ENCODE measurements at places on chromosomes 3 and 15. TPM values are rescaled to one million over a fixed set of nuclear protein-coding genes. Genes with fewer than 3 reads are reported as not detected.

The EPHA6 gene
- total RNA-seq: 5.8 TPM

The DNAJB11 gene
- 86.0 TPM for total RNA-seq

The SEC11A gene
- total RNA-seq: 193 TPM

The EHHADH gene
- total RNA-seq: 23.7 TPM

DNA sequence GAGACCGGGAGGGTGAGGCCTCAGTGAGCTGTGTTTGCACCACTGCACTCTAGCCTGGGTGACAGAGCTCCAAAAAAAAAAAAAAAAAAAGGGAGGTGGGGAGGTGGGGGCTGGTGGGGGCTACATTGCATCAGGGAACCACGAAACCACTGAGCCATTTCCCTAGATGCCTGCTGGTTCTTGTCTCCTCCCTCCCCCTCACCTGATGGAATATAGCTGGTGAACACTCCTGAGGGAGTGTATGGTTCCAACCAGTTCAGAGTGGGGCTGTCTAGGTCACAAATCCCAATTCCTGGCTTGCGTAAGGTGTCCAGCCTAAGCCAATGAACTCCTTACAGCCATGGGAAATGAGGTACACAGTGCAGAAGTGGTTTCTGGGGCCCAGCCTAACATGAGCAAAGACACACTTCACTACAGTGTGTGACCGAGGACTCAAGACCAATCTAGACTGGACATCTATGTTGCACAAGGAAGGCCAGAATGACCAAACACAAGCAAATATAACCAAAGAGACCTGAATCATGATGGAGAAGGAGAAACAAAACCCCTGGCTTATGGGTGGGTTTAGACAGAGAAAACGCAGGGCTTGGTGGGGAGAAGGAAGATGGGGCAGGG, 39.1 kb upstream of the OSBPL11 start:
- H3K36me3 ChIP-seq: no peaks in the 10 kb centered on the region
- no peaks in the 10 kb centered on the region for H3K4me1 ChIP-seq
- H3K4me3 ChIP-seq: no peak overlapping the region

- no peaks in the 10 kb centered on the region for H3K36me3 ChIP-seq
- no peak for DNase-seq
- peaks cover 59% of the 10 kb centered on the region for H3K4me1 ChIP-seq
- no peak overlapping the region for H3K4me3 ChIP-seq
Observed at GRCh38 chr3:131348911-131349310, 32.7 kb upstream of the NUDT16 start.

- no peaks in the 10 kb centered on the region for H3K4me1 ChIP-seq
- no peak overlapping the region for H3K27ac ChIP-seq
- H3K27me3 ChIP-seq: no peaks in the 10 kb centered on the region
- no peaks in the 10 kb centered on the region for H3K36me3 ChIP-seq
- no peak for DNase-seq
Observed at GRCh38 chr3:133413161-133414020, 13.5 kb downstream of the BFSP2 start.

DNA sequence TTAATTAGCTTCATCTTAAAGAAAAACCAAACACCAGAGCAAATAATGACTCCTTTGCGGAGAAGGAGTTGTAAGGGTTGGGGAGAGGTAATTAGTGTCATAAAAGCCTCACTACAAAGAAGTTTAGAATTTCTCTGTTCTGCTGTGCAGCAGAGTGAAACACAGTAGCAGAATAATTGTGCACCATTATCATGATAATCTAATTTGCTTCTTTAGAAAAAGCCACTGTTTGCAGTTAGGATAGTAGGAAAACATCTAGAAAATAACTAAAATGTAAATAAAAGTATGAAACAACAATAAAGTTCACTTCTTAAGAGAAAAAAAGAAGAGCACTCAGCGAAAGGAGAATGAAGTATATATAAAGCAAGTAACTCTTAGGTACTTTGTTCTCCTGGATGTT, 5.5 kb downstream of the SHOX2 start:
- no peak overlapping the region for H3K4me3 ChIP-seq
- no peak for DNase-seq
- H3K36me3 ChIP-seq: no peaks in the 10 kb centered on the region

GRCh38 chr3:51063053-51063452, 322.0 kb upstream of the MANF start:
- no peak overlapping the region for H3K27ac ChIP-seq
- no peak for DNase-seq
- H3K4me3 ChIP-seq: no peak overlapping the region
- H3K36me3 ChIP-seq: no peaks in the 10 kb centered on the region

DNA sequence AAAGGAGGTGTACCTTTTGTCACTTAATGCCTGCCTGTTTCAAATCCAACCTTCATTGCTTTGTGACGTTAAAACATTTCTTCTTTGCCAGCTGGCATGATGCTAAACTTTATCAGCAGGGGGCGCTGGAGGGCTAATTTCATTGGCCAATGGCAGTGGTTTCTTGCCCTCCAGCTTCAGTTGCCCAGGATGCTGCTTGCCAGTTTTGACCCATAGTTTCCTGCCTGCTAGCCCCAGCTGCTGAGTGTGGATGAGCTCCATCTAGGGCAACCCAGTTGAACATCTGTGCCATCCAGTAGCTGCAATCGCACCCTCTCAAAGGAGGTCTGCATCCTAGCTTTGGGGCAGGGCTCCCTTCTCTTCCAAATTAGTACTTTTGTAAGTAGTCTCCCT, 22.1 kb downstream of the ACKR2 start:
- no peak overlapping the region for H3K27ac ChIP-seq
- no peaks in the 10 kb centered on the region for H3K4me1 ChIP-seq
- no peaks in the 10 kb centered on the region for H3K36me3 ChIP-seq
- no peak overlapping the region for H3K4me3 ChIP-seq
- DNase-seq: peak; percentile 55

GRCh38 chr3:177439694-177440269, 242.5 kb upstream of the TBL1XR1 start:
- peaks cover 7% of the 10 kb centered on the region for H3K4me1 ChIP-seq
- H3K4me3 ChIP-seq: no peak overlapping the region
- no peak overlapping the region for H3K27ac ChIP-seq
- no peaks in the 10 kb centered on the region for H3K27me3 ChIP-seq

DNA sequence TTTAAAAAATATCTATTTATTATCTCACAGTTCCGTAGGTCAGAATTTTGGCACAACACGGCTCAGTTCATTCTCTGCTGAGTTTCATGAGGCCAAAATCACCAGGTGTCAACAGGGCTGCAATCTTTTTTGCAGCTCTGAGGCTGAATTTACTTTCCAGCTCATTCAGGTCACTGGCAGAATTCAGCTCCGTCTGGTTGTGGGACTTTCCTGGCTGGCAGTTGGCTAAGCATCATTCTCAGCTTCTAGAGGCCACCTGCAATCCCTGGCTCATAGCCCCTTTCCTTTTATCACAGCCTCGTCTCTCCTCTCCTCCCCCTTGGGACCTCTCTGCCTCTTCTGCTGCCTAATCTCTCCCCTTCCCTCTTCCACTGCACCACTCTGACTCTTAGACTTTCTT, 174.0 kb upstream of the WNT5A start:
- no peaks in the 10 kb centered on the region for H3K4me1 ChIP-seq
- DNase-seq: no peak
- no peaks in the 10 kb centered on the region for H3K36me3 ChIP-seq
- no peaks in the 10 kb centered on the region for H3K27me3 ChIP-seq
- H3K27ac ChIP-seq: no peak overlapping the region

- peaks cover 4% of the 10 kb centered on the region for H3K27me3 ChIP-seq
- no peak overlapping the region for H3K4me3 ChIP-seq
- no peak for DNase-seq
- H3K4me1 ChIP-seq: no peaks in the 10 kb centered on the region
- H3K36me3 ChIP-seq: no peaks in the 10 kb centered on the region
Observed at GRCh38 chr15:79192462-79193036, 90.0 kb upstream of the ANKRD34C start.

DNA sequence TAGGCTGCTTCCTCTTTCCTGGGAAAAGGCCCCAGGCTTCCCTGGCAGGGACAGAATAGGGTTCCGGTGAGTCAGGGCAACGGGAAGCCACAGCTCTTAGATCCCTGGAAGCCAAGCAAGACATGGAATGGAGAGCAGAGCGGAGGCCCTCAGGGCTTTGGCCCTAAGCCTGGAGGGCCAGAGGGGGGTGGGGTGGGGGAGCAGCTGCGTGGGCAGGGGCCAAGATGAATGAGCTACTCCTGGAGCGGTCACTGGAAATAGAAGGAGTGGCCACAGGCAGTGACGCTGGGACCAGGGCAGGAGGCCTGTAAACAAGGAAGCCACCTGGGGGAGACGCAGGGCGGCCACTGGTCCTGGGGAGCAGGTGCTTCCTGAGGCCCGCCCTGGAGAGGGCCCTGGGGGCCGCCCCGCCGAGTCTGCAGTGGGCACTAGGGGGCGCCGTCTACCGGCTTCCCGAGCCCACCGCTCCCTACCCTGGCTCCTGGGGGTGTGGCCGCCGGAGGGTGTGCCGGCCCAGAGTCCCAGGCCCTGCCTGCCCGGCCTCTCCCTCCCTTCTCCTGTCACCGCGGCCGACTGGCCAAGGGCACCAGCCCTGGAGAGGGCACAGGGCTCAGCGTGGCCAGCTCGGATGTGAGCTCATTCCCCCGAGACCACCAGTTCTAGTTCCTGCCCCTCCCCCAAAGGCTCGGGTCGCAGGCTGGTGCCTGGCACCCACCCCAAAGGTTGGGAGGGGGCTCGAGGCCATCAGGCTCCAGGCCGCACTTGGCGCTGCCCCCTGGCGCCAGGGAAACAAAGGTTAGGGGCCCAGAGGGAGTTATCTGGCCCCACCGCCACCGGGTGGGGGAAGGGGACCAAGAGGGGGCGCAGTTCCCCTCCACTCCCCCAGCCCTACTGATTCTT, 12.1 kb downstream of the VPS18 start:
- H3K27me3 ChIP-seq: no peaks in the 10 kb centered on the region
- peaks cover 35% of the 10 kb centered on the region for H3K4me1 ChIP-seq
- no peak overlapping the region for H3K4me3 ChIP-seq

Data from thyroid gland (tissue), 4 donors.